Mucosa of descending colon (tissue), 3 donors: ENCODE measurements at places on chromosomes 5 and 9.
A peak's percentile ranks its signal among the peaks of the same experiment; 100 is the strongest.

- DNase-seq = no peak
Measured at GRCh38 chr9:129355631-129356030, 177.6 kb upstream of the IER5L start.

- DNase-seq = peak; percentile 58
Measured at GRCh38 chr5:172858511-172858989, 24.5 kb downstream of the ERGIC1 start.

GRCh38 chr9:2837915-2838314, 6.0 kb downstream of the PUM3 start:
- DNase-seq = no peak

DNA sequence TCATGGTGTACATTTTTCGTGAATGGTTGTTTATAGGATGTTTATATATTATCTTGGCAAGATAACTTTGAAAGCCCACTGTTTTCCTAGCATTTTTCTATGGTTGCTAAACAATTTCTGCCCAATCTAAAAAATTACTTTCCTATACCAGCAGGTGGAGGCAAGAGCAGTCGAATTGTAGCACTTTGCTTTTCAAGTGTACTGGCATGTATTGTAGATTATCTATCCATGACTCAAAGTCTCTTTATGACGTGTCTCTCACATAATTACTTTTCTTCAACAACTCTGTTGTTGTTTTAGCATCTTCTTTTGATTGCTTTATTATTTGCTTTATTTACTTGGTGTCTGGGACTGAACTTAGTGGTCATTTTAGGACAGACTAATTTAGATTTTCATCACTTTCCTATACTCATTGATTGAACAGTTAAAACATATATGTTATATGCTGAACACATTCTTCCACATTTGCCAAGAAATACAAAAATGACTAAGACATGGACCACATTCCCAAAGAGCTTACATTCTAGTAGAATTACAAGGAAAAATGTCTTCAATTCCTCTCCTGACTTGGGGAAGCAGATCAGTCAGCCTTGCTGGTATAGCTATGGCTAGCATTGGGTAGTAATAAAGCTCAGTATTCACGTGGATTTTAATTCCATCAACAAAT, 20.7 kb downstream of the NLN start:
- no peak for DNase-seq

GRCh38 chr5:143222287-143223231, 180.9 kb downstream of the NR3C1 start:
- DNase-seq = no peak

DNA sequence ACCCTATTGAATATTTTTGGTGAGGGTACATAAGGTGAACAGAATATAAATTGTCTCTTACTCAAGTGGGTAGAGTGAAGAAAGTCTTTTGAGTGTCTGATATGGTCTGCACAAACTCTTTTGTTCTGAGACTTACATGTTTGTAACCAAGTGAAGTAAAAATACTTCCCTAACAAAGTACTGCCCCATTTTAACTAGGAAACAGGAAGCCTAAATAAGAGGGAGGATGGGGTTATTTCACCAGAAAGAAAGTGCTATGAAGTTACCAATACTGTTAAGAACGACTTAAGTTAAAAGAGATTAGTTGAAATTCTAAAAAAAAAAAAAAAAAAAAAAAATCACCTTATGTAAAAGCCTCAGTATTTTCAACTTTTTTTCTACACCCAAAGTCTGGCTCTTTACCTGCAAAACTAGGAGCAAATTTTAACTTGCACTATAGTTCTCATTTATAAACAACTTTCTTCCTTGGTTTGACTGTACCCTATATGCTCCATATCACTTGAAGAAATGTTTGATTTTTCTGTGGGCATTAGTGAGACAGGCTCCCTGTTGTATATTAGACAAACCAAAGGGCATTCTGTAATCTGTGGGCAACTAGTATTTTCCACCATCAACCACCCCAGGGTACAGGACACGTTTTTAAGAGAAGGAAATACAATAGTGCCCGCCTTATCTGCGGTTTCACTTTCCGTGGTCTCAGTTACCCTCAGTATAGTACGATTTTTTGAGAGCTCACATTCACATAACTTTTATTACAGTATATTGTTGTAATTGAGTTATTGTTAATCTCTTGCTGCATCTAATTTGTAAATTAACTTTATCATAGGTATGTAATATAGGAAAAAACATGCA, 127.7 kb downstream of the NR3C1 start:
- no peak for DNase-seq
